ENCODE measurements at places on chromosomes 3 and 15.

DNA sequence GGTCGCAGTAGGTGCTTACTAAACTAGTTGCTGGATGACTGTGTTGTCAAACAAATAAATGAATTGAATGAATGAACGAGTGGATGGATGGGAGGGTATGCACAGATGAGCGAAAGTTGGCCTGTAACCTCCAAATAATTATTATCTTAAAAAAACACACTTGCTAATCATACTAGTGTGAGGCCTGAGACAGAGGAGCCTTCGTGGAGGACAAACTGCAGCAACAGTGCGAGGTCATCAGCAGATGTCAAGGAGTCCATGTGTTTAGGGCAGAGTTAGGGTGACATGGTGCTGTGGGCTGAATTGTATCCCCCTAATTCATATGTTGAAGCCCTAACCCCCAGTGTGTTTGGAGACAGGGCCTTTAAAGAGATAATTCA is 24.4 kb downstream of the CORO2B start:
- no peak for DNase-seq

DNA sequence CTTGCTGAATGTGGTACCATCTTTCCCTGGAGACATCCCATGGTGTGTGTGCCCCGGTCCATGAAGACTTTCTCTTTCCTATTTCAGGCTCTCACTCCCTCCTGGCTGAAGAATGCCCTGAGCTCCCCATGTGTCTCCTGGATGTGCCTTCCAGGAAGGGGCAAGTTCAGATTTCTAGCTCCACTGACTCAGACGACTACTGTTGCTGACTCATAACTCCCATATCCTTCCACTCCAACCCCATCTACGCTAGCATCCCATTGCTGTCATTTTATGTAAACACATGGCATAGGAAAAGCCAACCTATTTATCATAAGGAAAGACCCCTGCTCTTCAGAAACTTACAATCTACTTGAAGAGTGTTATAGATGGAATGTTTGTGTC is 95.0 kb downstream of the ADCY5 start:
- no peak for DNase-seq

DNA sequence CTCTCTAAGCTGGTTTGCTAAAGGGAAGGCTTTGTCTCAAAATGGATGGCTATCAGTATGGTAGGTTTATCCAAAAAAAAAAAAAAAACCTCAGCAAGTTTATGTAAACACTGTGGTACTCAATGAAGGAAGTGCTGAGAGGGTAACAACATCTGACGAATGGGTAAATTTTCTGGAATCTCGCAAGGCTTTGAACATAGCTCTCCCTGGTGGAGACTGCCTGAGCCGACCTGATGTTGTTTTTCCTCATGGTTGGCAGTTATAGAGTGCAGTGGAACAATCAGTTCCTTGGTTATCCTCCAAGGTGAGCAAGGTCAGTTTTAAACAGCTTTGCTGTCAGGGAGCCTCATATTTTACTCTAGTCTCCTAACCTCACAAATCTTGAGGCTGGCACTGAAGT is 94.6 kb downstream of the ZPLD1 start:
- no peak for DNase-seq

DNA sequence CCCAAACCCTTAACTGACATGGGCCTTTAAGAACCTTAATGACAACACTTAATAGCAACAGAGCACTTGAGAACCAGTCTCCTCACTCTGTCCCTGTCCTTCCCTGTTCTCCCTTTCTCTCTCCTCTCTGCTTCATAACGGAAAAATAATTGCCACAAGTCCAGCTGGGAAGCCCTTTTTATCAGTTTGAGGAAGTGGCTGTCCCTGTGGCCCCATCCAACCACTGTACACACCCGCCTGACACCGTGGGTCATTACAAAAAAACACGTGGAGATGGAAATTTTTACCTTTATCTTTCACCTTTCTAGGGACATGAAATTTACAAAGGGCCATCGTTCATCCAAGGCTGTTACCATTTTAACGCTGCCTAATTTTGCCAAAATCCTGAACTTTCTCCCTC is 49.9 kb downstream of the PGPEP1L start:
- no peak for DNase-seq

DNA sequence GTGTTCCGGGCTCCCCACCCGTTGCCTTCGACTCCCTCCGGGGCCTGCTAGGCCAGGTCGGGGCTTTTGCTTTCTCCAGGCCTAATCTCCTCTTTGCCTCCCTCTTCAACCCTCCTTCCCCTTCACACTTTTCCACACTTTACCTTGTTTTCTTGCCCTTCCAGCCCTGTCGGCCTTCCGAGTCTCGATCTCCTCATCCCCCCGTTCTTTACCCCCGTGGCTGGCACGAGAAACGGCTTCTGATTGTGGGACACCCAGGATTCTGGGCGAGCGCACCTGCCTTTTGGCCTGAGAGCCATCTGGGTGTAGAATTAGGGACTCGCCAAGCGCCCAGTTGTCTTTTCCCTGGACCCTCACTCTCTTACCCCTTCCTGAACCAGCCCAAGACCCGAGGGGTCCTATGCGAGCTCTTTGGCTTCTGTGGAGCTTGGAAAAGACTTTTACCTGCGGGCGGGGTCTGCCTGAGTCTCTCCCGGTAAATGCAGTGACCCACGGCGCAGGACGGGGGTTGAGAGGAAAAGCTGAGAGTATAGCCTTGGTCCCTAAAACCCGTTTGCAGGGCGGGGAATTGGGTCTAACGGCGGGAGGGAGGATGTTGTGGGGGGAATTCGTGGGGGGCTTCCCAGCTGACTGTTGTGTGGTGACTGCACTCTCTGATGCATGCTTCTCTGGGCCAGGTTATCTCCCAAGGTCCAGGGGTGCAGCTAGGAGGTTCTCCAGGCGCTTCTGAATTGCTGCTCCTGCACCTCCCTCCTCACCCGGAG is 5.5 kb upstream of the ONECUT1 start:
- no peak for DNase-seq

DNA sequence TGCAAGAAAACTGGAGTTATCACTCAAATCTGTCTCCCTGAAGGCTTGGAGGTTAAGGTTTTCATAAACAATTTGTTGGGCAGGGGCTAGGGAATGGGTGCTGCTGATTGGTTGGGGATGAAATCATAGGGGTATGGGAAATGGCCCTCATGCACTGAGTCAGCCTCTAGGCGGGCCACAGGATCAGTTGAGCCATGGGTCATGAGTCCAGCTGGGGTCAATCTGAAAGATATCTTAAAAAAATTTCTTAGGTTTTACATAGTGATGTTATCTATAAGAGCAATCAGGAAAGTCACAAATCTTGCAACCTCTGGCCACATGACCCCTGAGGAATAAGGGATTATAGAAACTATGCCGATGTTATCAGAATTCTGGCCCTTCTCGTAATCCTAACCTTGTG is 491.7 kb downstream of the ZIC1 start:
- no peak for DNase-seq

DNA sequence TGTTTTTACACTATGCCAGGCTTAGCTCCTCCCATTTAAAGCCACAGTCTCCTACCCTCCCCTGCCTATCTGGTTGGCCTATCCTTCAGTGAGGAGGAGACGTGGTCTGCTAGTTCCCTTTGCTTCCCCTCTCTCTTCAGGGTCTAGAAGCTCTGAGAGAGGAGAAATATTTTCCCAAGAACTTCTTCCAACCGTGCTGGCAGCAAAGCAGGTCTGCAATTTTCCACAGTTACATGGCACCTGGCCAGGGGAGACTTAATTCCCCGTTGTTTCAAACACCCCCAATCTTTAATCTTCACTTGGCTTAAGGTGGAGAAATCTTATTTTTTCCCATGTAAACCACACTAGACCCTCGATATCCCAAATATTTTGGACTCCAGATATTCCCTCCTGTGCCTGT is 149.5 kb upstream of the MCTP2 start:
- no peak for DNase-seq
